Forelimb muscle (tissue), 1 donor: ENCODE measurements at places on chromosomes 1 and 21.

- DNase-seq = no peak
Measured at GRCh38 chr1:233655301-233655740, 41.4 kb downstream of the KCNK1 start.

GRCh38 chr1:107785496-107786202 is 179.3 kb downstream of the VAV3 start:
- no peak for DNase-seq

DNA sequence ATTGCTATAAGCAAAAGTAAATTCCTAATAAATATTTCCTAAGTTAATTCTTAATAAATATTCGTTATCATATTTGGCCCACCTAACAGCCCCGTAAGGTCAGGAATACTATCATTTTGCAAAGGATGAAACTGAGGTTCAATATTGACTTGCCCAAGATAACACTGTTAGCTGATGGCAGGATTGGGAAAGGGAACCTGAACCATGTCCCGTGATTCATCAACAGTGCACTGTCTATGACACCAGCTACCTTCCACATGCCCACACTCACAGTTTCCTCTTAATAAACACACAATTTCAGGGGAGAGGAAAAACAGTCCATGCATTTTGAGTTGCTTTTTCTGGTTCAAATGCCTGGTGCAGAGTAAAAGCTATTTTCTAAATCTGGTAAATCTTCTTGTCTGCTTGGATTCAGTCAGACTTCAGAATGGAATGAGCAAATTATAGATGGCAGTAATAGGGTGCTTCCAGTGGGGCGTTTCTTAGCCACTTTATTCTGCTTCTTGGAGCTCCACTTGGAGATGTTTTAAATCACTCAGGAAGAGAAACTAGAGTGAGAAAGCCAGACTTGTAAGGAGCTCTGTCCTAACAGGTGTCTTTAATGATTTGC is 354.6 kb downstream of the PDE4B start:
- DNase-seq = no peak

GRCh38 chr1:205441716-205442050 is 14.2 kb downstream of the BLACAT1 start:
- DNase-seq = no peak

- DNase-seq = no peak
Measured at GRCh38 chr1:60228041-60228491, 154.5 kb upstream of the C1orf87 start.

- no peak for DNase-seq
Measured at GRCh38 chr1:173616859-173617258, 14.0 kb upstream of the SLC9C2 start.

DNA sequence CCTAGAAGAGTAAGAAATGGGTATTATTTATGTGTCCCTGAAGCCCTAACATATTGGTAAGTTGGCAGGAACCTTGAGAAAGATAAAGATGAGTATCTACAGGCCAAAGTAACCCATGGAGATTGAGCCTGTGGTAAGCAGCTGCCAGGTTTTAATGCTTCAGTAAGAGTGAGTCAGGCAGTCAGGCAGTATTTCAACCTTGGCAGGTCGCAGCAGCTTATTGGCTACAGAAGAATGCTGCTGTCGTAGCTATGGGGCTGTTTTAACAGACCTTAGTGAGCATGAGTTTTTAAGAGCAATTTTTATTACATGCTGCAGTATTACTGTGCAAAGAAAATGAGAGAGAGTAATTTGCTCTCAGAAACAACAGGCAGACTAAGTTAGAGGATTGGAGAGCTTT is 10.3 kb upstream of the SLC30A10 start:
- no peak for DNase-seq

- DNase-seq = no peak
Measured at GRCh38 chr1:153959454-153959853, 1.0 kb upstream of the CRTC2 start.

DNA sequence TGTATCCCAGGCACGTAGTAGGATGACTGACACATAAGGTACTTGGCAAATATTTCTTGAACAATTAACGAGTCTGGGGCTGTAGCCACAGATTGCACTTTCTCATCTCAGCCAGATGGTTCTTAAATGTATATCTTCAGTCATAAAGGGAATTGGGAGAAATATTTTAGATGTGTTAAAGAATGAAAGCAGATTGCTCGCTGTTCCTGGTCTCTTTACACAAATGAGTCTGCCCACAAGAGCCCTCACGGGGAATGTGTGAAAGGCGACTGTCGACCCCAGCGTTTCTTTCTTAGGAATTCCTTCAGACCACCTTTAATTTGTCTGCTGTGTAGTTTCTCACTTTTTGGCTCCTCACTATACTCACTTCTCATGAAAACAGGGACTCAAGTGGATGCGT is 725 bp downstream of the MT1HL1 start:
- DNase-seq = no peak

GRCh38 chr1:11142618-11143391 is 43.1 kb upstream of the EXOSC10 start:
- no peak for DNase-seq

GRCh38 chr21:41976611-41977010 is 22.8 kb upstream of the C2CD2 start:
- DNase-seq = no peak

GRCh38 chr1:201964261-201964660 is 9.0 kb downstream of the TIMM17A start:
- DNase-seq = no peak

- DNase-seq = no peak
Measured at GRCh38 chr1:160519642-160520435, 3.2 kb downstream of the SLAMF6 start.

DNA sequence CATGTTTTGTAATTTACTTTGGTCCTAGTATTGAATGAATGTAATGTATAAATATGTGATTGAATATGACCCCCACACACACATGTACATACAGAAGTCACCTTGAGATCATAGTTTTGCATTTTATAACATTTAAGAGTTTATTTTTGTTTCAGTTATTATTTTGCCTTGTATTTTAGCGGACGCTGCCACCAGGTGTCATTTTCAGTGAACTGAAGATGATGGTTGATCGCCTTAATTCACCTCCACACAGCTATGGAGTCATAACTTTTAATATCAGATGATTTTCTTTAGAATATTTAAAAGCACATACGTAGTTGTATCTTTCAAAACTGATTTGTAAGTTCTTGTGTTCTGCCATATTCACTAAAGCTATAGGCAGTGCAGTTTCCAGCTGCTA is 130.4 kb downstream of the DYRK1A start:
- DNase-seq = no peak

GRCh38 chr1:234699795-234700665 is 90.1 kb upstream of the IRF2BP2 start:
- no peak for DNase-seq

- no peak for DNase-seq
Measured at GRCh38 chr1:109466452-109467300, at the start of gene SYPL2. TSS of gene SYPL2 (plus strand) at chr1:109466546. CDS start at chr1:109466844, 298 bp downstream.

GRCh38 chr1:199687321-199687720 is 340.2 kb upstream of the NR5A2 start:
- no peak for DNase-seq

DNA sequence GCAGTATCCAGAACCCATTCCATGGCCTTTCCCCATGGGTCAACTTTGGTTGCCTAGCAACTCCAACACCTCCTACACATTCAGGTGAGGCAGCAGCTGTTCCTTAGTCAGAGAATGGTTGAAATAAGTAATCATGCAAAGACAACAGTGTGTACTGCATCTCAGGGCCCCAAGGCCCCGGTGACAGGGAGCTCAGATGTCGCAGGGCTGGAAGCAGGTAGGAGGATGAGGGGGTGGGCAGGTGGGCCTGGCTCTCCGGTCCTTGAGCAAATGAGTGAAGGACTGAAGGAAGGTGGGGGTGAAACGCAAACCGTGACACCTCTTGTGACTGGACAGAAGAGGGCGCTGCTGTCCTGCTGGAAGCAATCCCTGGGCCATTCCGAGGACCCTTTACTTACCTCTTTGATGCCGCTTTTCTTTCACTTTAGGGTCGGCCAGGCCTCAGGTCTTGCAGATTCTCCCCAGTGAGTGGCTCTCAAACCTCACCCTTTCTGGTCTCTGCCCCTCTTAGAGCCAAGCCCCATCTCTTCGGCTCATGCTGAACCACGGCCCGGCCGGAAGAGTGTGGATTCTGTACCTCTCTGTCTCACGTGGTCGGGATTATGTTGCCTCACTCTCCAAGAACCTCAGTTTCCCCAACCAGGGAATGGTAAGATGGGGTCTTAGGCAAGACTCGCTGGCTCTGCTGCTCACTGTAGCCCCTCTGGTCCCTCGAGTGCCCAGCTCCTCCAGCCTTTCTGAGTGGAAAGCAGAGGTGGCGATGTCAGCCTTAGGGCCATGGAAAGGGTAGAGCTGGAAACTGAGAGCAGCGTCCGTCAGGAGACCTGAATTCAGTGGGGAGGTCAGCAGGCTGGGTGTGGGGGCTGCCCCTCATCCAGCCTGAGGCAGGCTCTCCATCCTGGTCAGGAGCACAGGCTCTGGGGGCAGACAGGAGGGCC is 5.6 kb upstream of the KCNA10 start:
- no peak for DNase-seq

DNA sequence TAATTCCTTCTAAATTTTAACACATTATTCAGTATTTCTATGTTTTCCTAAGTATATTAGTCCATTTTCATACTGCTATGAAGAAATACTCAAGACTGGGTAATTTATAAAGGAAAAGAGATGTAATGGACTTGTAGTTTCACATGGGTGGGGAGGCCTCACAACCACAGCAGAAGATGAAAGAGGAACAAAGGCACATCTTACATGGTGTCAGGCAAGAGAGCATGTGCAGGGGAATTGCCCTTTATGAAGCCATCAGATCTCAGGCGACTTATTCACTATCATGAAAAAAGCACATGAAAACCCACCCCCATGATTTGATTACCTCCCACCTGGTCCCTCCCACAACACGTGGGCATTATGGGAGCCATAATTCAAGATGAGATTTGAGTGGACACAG is 15.6 kb downstream of the GBP5 start:
- DNase-seq = no peak

DNA sequence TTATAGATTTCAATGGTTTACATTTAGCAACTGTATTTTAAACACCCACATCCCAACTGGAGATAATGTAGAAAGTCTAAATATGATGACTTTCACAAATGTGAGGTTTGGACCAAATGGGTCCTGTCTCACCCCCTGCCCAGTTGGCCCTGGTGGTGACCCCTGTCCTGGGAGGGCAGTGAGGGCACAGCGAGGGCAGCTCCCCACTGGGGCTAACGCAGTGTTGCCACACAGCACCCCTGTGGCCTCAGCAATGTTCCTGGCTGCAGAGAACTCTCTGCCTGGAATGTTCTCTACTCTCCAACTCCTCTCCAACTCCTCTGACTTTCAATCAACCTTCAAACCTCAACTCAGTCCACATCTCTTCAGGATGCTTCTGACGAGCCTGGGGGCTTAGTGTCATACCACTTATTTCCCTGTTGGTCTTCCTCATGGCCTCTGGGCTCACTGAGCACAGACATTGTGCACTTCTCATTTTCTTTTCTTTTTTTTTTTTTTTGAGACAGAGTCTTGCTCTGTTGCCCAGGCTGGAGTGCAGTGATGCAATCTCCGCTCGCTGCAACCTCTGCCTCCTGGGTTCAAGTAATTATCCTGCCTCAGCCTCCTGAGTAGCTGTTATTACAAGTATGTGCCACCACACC is 25.8 kb downstream of the KCNA10 start:
- DNase-seq = no peak

DNA sequence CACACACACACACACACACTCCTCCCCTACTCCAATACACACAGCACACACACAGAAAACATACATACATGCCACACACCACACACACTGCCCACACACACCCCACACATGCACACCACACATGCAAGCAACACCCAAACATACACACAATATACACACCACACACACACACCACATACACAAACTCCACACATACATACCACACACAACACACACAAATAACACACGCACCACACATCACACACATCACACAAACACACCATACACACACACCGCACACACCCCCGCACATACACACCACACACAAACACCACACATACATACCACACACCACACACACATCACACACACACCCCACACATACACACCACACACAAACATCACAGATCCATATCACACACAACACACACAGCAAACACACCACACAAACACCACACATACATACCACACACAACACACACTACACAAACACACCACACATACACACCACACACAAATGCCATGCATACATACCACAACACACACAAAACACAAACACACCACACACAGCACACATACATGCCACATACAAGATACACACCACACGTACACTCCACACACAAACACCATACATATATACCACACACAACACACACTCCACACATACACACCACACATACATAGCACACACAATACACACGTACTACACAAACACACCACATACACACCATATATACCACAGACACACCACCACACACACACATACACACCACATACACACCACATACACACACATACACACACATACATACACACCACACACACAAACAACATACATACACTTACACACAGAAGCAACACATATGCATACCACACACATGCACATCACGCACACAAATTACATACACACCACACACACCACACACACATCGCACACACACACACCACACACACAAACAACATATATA is 932 bp upstream of the RAB7B start:
- no peak for DNase-seq

DNA sequence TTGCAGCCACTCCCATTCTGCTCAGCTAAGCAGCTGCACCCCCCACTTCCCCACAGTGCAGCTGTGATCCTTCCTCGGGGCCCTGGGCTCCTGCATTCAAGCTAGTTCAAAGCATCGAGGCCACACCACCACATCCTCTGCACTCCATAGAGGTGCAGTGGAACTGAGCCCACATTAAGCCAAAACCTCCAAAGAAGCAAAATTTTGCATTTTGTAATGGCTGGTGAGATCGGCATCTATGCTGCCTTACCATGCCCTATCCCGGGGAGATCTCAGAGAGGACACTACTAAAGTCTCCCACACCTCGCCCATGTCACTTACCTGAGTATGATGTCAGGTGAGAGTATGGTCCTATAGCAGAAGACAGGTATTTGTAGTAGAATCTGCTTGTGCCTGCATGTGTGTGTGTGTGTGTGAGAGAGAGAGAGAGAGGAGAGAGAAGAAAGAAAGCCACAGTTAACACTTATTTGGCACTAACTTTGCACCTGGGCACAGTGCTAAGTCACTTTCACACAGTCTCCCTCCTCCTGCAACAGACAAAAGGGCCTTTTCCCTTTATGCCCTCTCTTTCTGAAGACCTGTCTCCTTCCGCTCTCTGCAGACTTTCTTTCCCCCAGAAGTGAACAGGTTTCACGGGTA is 89.8 kb downstream of the KIF14 start:
- no peak for DNase-seq

- DNase-seq = no peak
Measured at GRCh38 chr1:94992161-94992560, 65.3 kb upstream of the CNN3 start.

- no peak for DNase-seq
Measured at GRCh38 chr1:3762151-3762872, 10.1 kb downstream of the CCDC27 start.
